Amygdala (tissue), 56 donors: ENCODE measurements at places on chromosomes 7 and 10.

DNA sequence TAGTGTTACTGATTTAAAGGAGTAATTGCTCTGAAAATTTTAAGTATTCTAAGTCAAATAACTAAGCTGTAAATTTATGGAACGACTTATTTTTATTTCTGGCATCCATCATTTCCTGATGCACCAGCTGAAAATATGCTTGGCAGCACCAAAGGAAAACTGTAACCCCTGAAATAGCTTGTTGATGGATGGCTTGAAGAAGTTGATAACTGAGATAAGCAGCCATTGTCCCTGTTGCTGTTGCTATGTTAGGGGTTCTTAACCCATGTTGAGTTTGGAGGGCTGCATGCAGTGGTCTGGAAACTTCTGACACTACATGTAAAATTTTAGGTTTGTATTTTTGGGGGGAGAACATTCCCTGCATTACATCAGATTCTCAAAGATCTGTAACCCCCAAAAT, 30.6 kb downstream of the RPA3 start:
- DNase-seq = no peak

DNA sequence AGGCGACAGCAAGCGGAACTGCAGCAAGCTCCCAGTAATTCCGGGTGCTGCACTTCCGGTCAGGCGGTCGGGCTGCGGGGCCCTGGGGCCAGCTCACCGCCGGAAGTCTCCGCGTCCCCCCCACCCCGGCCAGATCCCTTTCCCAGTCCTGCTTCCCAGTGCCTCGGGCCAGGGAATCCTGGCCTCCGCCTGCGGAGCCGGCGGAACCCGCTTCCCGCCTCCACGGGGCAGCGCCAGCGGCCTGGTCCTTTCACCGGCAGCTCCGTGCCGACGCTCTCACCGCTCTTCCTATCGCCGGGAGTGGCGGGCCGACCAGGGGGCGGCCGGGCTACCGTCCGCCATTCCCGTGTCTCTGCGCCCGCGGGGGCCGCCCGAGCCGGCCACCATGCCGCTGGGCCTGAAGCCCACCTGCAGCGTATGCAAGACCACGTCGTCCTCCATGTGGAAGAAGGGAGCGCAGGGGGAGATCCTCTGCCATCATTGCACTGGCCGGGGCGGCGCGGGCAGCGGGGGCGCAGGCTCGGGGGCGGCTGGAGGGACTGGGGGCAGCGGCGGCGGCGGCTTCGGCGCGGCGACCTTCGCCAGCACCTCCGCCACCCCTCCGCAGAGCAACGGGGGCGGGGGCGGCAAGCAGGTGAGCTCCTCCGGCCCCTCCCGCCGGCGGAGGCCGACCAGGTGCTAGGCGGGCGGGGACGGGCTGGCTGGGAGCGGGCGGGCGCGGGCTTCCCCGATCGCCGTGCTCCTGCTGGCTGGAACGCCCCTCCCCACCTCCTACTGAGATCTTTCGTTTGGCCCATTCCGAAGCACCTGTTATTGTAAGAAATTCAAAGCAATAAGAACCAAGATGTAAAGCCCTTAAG, at the start of gene GATAD1:
TSS of gene GATAD1 (plus strand) at position 138 of the 860 bp plus-strand sequence. CDS start at position 386, 248 bp downstream.
- DNase-seq = peak; percentile 79

DNA sequence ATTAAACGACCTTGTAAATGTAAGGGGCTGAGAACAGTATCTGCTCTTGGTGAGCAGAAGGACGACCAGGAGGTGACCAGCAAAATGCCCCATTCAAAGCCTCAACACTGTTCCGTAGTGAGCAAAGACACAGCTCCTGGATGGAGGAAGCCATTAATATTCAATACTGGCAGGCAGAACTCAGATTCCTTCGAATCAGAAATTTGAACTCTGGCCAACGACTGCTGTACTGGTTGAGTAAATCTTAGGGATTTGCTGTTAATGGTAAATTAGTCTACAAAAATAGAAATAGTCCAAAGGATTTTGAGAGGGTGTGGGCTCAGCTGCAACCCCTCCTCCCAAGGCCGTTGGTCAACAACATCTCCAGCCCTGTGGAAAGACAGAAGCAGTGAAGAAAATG, 130.5 kb upstream of the PFKP start:
- no peak for DNase-seq

GRCh38 chr7:40531956-40532355, 397.2 kb downstream of the SUGCT start:
- no peak for DNase-seq

DNA sequence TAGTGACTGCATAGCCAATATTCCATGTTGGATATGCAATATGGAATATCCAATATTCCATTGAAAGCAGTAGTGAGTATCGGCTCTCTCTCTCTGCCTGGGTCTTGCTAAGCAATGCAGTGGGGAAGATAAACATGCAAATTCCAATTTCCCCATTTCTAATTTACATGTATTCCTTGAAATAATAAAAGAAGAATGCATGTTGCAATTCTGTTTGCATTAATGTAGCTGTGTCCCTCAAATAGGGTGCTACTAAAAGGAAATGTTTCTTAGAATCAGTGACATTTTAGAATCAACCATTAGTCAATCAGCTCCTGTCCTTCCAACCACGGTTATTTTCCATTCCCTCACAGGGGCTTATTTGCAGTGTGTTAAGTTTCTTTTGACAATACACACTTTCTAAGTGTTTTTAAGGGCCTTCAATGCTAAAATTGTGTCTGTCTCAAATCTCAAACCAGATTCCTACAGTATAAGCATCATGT, 46.7 kb downstream of the AFAP1L2 start:
- no peak for DNase-seq
